ENCODE measurements at places on chromosomes 4 and X. TPM values are rescaled to one million over a fixed set of nuclear protein-coding genes. Genes with fewer than 3 reads are reported as not detected.

The SYTL5 gene
- 0.66 TPM for polyA plus RNA-seq

DNA sequence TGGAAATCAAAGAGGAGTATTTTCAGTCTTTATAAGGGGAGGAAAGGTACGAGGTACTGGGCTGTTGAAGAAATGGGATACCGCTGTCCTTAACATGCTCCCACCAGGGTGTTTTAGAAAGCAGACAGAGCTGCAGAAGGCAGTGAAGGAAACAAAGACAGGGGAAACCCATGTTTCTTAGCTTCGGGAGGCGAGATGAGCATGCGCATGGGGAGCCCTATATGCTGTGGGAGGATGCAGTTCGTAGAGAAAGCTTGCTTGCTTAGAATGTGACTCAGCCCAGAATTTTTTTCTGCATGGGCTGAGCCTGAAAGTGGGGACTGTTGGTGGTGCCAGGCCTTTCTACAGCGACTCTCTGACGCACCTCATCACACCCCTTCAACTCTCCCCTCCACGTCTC lies 28.8 kb upstream of the SCOC start:
- DNase-seq, result no peak

- DNase-seq, result no peak
These were observed 31.4 kb upstream of the SLC25A31 start for GRCh38 chr4:127698789-127699200.

The HHIP gene
- polyA plus RNA-seq, result 2.9 TPM

The P2RY10 gene
- polyA plus RNA-seq, result 7.0 TPM

DNA sequence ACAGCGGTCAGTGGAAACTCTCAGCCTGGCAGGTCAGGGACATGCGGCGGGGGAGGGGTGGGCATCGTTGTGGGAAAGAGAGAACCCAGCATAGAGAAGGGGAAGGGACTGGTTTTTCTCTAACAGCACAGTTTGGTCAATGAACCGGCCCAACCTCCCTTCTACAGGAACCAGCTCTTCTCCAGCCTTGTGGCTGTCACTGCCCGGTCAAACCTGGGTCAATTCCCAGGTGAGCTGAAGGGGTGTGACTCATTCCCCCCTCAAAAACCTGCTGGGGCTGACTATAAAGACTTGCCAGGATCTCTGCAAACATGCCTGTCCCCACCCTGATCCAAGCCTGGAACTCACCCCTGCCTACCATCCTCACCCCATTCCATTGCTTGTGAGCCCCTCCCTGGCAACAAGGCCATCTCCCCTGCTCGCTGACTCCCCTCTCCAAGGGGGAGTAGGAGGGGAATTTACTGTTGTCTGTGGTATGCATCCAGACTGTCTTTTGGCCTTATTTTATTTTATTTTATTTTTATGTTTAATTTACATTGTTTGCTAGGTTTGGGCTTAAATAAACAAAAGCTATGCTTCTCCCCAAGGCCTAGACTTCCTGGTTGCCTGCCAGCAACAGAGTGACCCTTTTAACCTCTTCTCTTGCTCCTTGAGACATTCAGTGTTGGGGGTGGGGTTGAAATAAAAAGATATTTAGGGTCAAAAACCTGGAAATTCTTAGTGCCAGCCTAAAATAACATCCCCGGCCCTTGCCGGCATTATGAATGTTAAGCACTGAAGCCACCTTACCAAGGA lies 49.6 kb downstream of the TSC22D3 start:
- no peak for DNase-seq

The TMEM156 gene
- 23.7 TPM for polyA plus RNA-seq

GRCh38 chr4:8348071-8348470 lies 78.5 kb downstream of the HTRA3 start:
- no peak for DNase-seq

DNA sequence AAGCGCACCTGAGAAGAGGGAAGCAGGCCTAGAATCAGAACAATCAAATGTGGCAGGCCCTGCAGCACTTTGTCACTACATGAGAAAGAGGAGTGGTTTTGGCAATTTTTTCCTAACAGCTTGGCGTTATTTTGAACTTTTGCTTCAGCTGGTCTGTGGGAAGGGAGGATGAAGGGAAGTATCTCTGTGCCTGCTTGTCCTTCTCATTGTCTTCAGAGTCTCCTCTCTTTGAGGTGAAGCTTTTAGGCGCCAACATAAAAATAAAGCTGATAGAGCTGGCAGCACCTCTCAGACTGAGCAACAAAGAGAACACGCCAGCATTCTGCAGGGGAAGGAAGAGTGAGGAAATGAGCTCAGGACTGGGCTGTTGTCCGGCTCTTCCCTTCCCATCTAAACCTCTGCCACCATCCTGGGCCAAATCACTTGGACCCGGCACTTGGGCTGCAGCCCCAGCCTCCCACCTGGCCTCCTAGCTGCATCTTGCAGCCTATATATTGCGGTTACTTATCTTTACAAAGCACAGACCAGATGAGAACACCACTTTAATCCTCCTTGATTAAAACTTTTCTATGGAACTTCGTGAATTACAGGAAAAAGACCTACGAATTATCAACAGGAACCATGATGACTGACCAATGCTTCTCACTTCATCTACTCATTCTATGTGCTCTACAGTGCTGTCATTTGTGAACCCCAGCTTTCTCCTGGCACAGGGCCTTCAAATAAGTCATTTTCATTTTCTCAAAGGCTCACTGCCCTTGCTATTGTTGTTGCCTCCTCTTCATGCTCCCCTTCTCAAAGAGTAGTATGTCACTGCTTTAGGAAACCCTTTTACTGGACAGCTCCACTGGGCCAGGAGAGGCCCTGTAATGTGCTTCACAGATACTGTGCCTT lies 476.4 kb upstream of the HS3ST1 start:
- no peak for DNase-seq

DNA sequence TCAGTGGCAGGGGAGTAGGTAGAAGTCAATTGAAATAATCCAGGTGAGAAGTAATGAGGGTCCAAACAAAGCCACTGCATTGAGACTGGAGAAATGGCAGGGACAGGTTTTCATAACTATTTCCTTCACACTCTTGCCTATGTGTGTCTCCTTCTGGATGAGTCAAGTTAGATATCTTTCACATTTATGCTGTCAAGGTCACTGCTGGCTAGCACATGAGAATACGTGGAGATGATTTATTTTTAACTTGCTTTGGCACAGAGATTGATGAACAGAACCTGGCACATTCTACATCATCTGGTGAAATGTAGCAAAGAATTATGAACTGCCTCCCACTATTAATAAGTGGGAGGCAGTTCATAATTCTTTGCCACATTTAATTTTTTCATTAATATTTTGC lies 66.7 kb upstream of the BOD1L1 start:
- no peak for DNase-seq

The FAM149A gene
- 1.9 TPM for polyA plus RNA-seq

The OCIAD1 gene
- polyA plus RNA-seq, result 182 TPM

The SATL1 gene
- polyA plus RNA-seq, result 0.02 TPM

The TMEM154 gene
- polyA plus RNA-seq, result 4.1 TPM

The ASB9 gene
- 3.3 TPM for polyA plus RNA-seq

The SYTL4 gene
- polyA plus RNA-seq, result 2.1 TPM

The ADH1A gene
- polyA plus RNA-seq, result 0.43 TPM

GRCh38 chr4:17280261-17281018 lies 231.4 kb downstream of the QDPR start:
- no peak for DNase-seq

The CYBB gene
- polyA plus RNA-seq, result 7.6 TPM

- DNase-seq, result no peak
These were observed 162.3 kb upstream of the KLF3 start for GRCh38 chr4:38501698-38502097.

The MAGEA2 gene
- polyA plus RNA-seq, result 0.02 TPM

The ZNF185 gene
- polyA plus RNA-seq, result 5.9 TPM

GRCh38 chr4:98908703-98909262 lies 20.1 kb downstream of the EIF4E start:
- DNase-seq, result no peak

DNA sequence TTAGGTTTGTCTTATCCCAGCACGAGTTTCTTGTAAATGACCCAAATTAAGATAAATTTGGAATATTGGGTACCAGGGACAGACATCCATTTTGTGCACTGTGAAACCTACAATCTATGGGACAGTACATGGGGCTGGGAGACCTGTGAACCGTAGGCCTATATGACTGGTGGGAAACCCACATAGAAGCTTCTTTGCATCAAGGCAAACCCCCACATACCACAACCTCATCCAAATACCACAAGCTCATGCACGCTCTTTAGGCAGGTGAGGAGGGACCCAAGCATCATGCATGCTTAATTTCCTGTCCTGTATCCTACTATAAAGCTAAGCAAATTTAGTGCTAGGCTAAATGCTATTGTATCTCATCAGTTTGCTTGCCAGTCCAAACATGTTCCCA lies 47.8 kb downstream of the NIPAL1 start:
- no peak for DNase-seq

The C4orf50 gene
- polyA plus RNA-seq, result 0.14 TPM

- DNase-seq, result no peak
These were observed 105.1 kb downstream of the CLDN22 start for GRCh38 chr4:183214912-183215488.

The MMRN1 gene
- 4.5 TPM for polyA plus RNA-seq

The FAAH2 gene
- polyA plus RNA-seq, result 34.6 TPM

The WDR44 gene
- 8.8 TPM for polyA plus RNA-seq

DNA sequence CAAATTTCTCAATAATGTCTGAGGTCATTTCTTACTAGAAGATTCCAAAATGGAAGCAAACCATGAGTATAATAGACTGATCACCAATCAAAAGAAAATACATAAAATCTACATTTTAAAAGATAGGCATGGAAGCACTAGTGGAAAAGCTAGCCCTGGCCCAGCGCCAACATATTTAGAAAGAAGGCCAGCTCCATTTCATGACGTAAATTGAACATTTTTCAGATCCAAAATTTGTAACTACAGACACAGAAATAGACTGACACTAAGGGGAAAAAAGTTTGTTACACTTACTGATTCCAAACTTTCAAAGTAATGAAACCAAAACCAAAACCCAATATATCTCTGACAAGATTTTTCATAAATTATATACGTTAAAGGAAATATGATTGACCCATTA lies 117.7 kb downstream of the ADAMTS3 start:
- no peak for DNase-seq

The NPY5R gene
- 0.14 TPM for polyA plus RNA-seq

DNA sequence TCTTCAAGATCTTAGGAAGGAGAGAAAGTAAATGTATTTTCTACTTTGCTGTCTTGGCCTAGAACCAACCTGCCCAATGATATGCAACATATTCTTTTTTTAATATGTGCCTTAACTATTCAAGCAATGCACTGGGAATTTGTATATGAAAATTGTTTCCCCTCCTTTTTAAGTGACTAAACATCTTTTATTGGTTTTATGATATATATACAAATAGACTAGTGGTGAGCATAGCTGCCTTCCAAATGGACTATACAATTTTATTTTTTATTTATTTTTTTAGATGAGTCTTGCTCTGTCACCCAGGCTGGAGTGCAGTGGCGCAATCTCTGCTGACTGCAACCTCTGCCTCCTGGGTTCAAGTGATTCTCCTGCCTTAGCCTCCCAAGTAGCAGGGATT lies 10.3 kb downstream of the NOCT start:
- no peak for DNase-seq

- DNase-seq, result no peak
These were observed 63.6 kb upstream of the MAP3K15 start for GRCh38 chrX:19578956-19579355.

DNA sequence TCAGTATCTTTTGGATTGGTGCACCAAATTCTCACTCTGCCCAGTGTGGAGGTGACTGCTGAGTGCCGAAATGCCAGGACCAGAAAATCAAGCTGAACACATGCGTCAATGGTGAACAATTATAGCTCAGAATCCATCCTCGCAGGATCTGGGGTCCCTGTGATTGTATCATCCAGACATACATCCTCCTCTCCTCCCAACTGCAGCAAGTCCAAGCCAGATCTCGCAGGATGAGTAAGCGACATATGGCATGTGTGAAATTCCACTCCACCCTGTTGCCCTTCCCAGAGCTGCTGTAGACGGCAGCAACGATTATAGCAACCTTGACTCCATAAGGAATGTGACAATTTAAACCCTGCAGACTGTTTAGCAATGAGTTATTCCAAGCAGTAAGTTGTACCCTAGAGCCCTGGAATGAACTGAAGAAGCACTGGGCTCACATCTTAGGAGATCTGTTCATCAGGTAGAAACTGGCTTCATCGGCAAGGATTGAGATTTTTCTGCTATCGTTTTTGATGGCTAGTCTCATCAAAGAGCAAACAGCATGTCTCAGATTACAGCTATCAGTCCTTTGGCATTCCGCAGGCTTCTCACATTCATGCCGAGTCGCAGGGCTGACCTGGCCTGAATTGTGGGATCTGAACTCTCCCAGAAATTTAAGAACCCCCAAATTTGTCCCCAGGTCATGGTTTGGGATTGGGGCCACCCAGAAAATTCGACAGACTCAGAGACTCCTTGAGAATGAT lies 35.5 kb upstream of the SORBS2 start:
- no peak for DNase-seq

The SPP1 gene
- 64.8 TPM for polyA plus RNA-seq

GRCh38 chr4:141216002-141216761 lies 4.5 kb upstream of the ZNF330 start:
- no peak for DNase-seq

DNA sequence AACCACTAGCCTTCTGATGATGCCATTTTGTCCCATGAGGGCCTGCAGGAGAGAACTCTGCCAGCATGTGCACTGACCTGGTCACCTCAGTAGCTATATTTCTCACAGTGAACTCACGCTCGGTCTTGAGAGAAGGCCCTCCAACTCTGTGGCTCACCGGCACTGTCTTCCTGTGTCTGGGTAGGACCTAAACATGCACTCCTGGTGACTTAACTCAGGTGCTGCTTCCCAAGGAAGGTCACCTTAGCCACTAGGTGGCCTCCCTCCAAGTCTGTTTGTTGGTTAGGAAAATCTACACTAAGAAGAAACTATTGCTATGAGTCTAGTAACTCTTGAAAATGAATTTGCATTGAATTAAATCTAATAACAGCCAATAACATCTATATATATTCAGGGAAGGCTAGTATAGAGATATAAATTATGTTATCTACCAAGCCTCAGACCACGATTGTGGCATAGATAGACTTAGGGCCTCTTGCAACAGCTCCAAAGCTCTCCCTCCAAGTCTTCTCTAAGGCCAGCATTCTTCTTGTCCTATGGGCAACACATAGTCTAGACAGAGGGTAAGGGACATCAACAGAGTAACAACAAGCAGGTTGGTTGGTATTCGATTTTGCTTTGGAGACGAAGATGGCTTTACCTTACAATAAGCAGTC lies 24.7 kb downstream of the TLR10 start:
- DNase-seq, result no peak

DNA sequence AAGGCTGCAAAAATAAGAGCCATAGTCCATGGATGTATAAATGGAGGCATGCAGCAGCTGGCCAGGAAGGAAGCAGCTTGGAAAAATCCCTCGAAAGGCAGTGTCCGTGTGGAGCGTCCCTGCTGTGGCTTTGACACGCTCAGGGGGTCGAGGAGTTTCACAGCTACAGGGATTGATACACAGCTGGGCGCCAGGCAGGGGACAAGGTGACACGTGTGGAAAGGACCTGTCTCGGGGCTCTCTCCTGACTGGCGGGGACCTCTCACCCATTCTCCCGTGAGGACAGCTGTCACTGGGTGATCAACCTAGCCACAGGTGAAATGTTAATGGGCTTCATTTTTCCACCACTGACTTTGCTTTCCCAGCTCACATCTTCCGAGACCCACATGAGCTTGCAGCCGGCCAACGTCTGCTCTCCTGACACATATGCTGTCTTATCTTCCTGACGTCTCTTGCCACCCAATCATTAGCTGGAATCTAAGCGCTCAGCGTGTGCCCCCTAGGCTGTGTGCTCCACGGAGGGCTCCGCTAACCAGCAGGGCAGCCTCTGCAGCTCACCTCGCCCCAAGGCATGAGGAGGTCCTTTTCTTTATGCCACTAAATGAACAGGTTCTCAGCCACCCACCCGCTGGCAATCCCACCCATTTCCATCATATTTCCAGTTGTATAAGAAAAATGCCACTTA lies 89.4 kb upstream of the AFAP1 start:
- no peak for DNase-seq

GRCh38 chr4:95013236-95013635 lies 255.5 kb downstream of the BMPR1B start:
- DNase-seq, result no peak
